Activated CD4-positive, alpha-beta T cell treated with anti-CD3 and anti-CD28 coated beads, Interleukin-2, amount 50 U/mL, for 4 hours (primary cell): ENCODE measurements at places on chromosomes 6 and 20.

DNA sequence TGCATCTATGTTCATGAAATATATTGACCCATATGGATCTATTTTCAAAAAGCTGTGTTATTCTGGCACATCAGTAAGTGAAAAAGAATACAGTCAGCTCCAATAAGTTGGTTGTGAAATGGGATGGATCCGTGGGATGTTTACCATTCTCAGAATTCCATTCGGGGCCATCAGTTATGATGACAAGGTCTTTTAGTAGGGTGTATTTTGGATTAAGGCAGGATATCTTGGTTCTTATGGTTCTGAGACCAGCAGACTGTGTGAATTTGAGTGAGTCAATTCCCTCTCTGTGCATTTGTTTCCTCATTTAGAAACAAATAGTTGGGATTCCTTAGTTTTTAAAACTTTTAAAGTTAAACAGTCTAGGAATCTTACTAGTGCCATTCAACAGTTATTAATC is 287.4 kb downstream of the CD109 start:
- no peak for DNase-seq

DNA sequence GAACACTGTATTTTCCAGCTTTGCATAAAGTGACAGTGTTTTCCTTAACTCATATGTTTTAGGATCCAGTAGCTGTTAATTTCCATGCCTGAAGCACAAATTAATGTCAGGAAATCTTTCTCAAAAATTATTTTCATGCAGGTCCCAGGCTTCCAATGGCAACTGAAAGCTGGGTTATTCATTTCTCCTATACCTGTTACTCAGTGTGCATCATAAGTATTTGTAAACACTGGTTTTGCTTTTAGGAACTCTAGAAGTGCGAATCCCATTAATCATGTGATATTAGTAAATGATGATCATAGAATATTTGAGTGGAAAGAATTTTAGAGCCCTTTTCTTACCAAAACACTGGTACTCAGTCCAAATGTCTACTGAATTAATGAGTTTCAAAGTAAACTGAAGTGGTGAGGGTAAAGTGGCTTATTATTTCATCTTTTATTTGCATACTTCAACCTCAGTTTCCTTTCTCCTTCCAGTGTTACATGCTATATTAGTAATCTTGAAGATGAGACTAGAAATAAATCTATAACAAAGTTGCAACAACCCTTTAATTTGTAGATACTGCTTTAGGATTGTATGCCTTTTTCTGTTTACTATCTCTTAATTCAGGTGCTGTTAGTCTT is 124.0 kb downstream of the ZFAND3 start:
- DNase-seq = no peak

DNA sequence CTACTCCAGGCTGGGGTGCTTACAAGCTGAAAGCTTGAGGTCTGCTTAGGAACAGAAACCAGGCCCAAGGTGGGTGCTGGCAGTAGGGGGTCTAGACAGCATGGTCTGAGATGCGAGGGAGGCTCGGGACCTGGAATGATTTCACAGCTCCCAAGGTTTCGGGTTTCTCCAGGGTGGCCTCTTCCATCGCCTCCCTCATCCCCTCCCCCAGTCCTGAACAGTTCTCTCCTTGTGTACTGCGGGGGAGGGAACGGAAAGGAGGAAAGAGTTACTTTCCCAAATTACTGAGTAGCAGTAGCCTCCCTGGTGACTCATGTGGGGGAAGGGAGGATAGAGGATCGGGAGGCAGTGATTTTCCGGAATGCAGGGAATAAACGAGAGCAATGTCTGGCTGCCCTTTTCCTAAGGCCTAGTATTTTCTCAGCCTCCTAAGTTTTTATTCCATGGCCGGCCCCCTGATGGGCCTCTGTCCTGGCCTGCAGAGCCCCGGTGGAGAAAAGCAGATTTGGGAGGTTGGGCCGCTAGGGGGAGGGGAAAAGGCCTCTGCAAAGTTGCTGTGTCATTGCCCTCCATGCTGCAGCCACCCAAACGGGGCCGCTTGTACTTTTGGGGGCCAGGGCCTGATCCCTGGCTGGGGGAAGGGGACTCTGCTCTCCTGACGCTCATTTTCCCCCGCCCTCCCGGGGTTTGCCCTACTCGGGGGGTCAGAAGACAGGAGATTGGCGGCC is 1.5 kb downstream of the BRD2 start:
- DNase-seq = peak; percentile 63

GRCh38 chr6:106039897-106040592 is 46.1 kb upstream of the PRDM1 start:
- no peak for DNase-seq

GRCh38 chr6:8441452-8441851 is 6.1 kb upstream of the SLC35B3 start:
- no peak for DNase-seq

DNA sequence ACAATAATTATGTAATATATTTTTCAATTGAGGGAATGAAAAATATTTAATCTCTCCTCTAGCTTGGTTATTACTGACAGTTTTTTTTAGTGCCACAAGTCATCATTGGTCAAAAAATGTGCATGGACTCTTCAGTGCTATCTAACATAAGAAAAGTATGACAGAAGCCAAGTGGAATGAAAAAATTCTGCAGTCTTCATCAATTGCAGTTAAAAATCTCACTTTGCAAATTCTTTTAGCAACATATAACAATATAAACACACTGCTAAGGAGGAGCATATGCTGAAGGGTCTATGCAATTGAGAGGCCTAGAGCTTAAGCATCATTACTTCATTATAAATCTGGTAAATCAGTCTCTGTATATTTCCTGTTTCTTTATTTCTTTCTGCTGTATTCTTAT is 175.1 kb downstream of the ARHGAP18 start:
- DNase-seq = no peak

DNA sequence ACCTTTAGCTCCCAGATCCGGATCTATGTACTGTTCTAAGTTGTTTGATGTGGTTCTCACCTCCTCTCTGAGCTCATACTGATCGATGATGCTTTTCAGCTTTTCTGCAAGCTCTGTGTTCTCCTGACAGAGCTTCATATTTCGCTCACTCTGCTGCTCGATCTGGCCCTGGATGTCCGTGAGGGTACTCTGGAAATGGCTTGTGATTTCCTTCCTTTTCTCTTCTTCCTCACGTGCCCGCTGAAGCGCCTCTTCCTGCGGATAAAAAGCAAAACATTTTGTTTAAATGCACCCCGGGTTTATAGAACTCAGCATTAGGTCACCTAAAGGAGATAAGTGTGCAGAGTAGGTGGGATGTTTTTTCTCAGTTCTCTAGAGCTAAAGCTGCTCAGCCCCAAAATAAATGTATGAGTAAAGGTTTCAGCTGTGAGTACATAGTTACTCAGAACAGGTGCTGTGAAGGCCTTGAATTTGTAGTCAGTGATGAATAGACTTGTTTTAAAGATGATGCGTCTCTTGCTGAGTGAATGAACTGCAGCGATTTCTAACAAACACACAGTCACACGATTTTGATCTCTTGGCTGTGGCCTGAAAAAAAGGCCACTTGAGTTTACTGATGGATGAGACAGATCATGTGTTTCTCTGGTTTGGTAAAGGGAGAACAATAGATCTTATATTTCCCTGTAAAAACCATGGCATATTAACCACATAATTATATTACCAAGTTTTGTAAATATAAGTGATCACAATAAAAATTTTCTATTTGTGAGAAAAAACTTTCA is 29.1 kb downstream of the TXLNB start:
- DNase-seq = no peak

- no peak for DNase-seq
Observed at GRCh38 chr6:129359811-129360681, 349.9 kb downstream of the ARHGAP18 start.

DNA sequence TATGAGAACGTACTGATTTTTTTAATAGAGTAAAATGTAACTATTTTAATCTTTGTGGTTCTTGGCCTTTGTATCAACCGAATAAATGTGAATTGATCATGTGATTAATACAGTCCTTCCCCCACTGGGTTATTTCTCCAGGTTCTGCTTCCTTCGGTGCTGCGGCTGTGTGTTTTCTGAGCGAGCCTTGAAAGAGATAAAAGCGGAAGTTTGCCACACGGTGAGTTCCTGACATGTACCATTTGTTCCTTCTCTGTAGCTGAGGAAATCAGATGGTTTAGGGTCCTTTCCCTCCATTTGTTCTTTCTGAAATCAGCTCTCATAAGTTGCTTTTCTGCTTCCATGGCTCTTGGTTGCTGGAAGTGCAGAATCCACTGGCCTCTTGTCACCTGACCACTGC is 15.5 kb downstream of the RTF2 start:
- DNase-seq = no peak

DNA sequence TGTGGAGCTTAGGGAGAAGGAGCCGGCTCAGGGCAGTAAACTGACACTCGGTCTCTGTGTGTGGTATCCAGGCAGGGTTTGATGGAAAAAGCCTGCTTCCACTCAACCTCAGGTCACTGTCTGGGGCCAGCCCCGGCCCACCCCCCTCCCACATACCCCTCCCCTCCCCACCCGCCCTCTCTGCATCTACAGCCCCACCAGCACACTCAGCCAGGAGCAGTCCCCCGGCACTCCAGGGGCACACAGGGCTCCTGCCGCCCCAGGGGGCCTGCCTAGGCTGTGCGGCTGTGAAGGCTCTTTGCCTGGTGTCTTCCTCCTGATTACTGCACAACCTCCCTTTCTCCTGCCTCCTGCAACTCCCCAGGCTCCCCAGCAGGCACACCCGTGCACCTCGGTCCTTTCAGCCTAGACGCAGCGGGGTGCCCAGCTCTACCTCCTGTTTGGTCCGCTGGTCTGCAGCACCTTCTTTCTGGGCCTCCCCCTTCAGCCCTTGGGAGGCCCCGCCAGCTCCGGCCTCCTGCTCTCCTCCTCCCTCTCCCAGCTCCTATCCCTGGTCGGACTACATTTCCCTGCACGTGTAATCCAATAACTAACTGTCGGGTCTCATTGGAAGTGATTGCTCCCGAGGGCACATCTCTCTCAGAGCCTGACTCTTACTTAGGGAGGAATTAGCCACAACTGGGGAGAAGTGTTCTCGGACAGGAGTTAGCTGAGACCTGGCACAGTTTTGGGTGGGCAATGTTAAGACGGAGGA is 1.3 kb upstream of the FOXF2 start:
- no peak for DNase-seq
